COLO829 (cell line): ENCODE measurements at places on chromosomes 6 and 20.

DNA sequence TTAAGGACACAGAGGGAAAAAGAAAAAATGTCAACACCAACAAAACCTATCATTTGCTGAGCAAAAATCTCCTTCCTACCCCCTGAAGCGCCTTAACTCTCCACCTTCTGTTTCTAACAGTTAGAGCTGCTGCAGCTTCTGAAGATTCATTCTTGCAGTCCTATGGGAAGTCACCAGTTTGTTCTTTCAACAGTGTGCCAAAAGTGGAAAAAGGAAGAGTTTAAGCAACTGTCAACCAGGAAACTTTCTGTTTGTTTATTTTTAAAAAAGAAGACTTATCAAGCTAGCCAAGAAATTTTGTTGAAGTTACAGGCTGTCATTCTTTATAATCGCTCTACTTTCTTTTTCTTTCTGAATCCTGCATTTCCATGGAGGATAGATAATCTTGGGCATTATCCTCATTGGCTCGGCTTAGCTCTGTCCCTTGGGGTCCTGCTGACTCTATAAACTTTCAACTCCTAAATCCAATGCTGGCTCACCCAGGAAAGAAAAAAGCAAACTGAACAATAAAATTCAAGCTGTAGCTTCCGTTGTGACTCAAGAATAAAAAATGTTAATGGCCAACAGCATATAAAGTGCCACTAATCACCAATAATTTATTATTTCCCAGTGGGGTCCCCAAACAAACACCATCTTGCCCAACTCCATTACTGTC lies 172.8 kb upstream of the CITED2 start:
- no peak for DNase-seq

DNA sequence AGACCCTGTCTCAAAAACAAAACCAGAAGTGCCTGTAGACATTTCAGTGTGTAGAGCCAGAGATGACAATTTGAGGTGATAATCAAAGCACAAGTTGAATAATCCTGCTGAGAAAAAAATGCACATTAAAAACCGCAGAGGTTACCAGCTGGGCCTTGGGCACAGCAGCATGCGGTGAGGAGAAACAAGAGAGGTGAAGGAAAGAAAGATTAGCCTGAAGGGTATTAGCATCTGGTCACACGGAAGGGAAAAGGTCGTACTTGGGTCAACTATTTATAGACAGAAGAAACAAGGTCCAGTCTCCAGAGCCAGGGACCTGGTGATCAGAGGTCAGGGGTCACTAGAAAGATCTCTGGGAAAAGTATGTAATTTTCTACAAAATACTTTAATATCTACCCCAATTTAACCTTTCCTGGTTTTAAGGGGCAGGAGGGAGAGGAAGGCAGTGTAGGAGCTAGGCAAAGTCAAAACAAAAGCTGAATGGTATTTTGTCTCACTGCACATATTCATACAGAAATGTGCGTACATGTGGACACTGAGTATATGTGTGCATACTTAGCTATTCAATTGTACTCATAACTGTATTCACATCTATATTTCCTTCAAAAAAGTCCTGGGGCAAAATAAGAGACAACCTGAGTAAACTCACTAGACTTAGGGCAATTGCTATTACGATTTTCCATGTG lies 10.1 kb downstream of the MAP7 start:
- DNase-seq = no peak

DNA sequence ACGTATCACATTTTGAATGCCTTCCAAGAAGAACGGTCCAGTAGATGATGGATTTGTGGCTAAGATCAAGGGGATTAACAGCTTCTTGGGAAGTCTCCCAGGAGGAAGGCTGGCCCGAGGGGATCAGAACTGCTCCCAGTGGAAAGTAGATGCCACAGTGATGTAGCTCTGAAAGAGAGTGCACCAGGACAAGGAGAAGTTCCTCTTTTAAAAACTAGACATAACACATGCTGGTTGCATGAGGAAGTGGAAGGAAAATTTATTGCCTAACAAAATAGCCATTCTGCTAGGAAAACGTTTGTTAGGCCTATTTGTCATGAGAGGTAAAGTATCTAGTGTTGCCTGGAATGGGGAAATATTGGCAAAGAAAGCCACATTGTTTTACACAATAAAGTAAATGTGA lies 87.8 kb downstream of the CDH26 start:
- DNase-seq = no peak

- DNase-seq = no peak
These were observed 215.3 kb upstream of the LRFN2 start for GRCh38 chr6:40802481-40802880.

DNA sequence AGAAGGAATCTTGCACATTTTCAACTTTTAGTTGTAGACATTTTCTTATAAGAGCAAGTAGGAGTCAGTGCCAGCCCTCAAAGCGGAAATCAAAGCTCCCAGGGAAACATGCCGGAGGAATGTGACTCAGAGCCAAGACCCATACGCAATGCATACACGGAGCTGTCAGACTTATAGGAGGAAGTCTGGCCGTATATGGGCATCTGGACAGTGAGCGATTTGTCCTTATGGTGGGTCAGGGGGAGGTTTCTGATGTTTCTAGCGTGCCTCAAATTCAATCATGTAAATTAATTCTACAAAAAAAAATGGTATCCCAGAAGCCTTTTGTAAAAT lies 3.6 kb upstream of the CCN2 start:
- peak; percentile 63 for DNase-seq

GRCh38 chr6:142764311-142764710 lies 180.7 kb downstream of the HIVEP2 start:
- DNase-seq = no peak

DNA sequence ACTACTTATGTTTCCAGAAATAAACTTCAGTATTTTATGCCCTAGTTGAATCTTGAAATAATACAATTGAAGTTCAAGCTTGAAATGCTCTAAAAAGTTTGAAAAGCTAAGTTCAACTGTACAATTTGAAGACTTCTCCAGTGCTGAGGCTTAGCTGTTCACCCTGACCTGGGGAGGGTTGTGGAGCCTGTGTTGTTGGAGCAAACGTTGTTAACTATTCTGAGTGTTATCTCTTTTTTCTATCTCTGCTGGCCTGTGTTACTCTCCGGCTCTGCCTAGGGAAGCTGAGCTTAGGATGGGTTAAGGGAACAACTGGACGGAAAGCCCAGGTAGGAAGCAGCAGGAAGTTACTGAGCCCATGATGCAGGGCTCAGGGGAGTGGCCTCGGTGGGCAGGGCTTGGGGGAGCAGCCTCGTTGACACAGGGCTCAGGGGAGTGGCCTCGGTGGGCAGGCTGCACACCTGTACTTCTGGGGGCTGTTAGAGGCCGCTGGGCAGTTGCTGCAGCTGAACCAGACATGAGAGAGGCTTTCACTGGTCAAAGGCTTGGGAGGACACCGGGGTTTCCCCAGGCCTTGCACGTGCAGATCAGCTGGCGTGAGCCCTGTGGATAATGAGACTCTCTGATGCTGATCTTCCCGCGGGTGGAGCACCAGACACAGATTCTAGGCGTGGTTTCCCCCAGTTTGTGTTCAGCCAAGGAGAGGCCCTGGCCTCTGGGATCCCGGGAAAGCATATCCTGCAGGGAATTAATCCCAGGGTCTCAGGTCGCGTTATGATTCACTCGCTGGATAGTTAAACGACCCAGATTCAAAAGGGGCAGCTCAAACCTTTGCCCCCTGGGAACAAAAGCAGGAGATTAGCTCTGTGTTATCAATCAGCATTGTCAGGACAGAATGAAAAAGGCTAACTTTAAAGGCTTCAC lies 58.9 kb downstream of the ERMARD start:
- DNase-seq = no peak

GRCh38 chr6:158047563-158048323 lies 66.1 kb downstream of the SYNJ2 start:
- DNase-seq = no peak

GRCh38 chr6:85394853-85395538 lies 54.9 kb upstream of the NT5E start:
- DNase-seq = no peak

GRCh38 chr6:113976806-113977205 lies 5.9 kb upstream of the HDAC2 start:
- no peak for DNase-seq

GRCh38 chr6:53301801-53302537 lies 46.8 kb downstream of the ELOVL5 start:
- no peak for DNase-seq

DNA sequence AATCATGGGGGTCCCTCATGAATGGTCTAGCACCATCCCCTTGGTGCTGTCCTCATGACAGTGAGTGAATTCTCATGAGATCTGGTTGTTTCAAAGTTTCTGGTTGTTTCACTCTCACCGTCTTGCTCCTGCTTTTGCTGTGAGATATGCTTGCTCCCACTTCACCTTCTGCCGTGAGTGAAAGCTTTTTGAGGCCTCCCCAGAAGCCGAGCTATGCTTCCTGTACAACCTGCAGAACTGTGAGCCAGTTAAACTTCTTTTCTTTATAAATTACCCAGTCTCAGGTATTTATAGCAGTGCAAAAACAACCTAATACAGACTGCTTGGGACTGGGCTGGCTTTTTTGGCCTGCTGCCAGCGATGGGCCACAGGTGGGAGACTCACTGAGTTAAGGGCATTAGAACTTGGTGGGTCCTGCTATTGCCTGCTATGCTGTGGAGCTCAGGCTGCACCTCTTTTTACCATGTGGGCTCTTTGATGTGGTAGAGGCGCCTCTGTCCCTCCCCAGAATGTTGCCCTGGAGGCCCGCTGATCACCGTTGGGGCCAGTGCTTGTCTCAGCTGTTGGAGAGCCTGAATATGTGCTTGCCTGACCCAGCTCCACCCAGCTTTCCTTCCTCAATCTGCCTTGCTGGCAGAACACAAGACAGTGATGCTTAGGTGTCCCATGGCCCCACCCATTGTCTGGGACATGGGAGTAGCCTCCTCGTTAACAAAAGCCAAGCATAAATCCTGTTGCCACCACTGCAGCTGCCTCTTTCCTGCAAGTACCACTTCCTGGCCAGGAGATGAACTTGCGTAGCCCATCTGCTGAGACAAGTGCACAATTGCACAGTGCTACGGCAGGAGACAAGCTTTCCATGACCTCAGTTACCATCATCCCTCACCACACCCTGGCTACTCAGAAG lies 47.1 kb downstream of the IGF2R start:
- DNase-seq = no peak

DNA sequence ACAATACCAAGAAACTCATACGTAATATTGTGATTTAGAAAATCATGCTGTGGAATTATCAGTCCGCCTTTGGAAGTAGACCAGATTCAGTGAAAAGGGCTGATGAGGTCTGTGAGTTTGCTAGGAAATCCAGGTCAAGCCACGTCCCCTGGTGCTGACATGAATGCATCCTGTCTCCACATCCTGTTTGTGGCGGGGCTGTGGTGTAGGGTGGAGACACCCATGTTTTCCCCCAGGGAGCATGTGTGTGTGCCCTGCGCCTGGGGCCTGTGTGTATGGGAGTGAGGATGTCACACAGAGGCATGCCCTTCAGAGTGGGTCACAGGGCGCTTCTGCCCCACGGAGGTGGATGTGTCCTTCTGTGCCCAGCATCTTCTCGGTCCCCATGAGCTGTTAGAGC lies 109.1 kb downstream of the SASH1 start:
- DNase-seq = no peak

DNA sequence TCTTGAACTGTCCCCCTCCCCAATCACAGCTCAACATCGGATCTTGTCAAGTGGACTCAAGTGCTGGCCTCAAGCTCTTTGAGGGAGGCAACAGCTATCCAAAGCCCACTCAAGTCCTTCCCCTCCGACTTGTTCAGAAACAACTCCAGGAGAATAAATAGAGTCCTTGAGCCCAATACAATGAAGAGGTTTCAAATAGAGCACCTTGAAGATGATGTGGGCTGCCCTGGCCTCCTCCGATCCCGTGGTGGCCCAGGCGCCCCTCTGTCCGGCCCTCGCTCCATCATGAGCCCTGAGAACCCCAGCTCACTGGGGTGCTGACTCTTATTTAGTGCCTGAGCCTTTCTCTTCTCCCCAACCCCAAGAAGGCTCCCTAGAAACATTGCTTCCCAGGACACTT lies 164.3 kb upstream of the PMEPA1 start:
- no peak for DNase-seq

DNA sequence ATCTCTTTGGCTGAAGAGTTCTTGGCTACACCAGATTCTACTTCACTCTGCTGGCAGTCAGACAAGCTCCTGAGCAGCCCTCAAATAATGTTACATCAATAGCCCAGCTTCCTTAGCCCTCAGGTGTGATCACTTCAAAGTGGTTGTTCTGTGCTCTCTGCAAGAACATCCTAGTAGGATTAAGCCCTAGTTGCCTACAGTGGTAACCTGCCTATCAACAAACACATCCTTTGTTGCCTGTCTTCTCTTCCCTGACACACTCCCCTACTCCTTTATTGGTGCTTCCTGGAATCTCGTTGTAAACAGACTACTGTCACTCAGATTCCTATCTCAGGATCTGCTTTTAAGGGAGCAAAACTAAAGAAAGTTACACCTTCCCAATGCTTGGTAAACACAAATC lies 45.1 kb upstream of the TASP1 start:
- DNase-seq = no peak

GRCh38 chr20:14711652-14712051 lies 374.2 kb upstream of the FLRT3 start:
- no peak for DNase-seq

GRCh38 chr6:87723170-87724078 lies 21.4 kb upstream of the AKIRIN2 start:
- DNase-seq = peak; percentile 58

GRCh38 chr20:63282946-63283345 lies 10.0 kb upstream of the COL20A1 start:
- no peak for DNase-seq

GRCh38 chr6:41430875-41431274 lies 95.5 kb downstream of the NCR2 start:
- peak; percentile 80 for DNase-seq

DNA sequence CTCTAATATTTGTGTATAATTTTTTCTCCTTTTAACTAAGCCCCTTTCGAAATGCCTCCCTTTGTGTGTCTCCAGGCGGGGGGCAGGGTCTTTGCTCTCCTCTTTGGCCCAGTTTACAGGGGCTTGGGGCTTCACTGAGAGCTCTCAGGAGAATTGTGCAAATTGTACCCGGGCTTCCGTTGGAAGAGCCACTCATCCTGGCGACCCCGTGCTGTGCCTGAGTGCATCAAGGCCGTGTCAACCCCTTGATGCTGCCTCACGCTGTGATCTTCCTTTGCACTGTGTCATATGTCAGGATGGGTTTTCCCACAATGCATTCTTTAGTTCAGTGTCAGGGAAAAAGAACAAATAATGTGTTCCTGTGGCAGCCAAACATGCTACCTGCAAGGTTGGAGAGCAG lies 118.0 kb upstream of the POU3F2 start:
- DNase-seq = no peak

- DNase-seq = no peak
These were observed 40.5 kb downstream of the SNAP25 start for GRCh38 chr20:10259166-10259565.

- DNase-seq = peak; percentile 83
These were observed 165.9 kb downstream of the SASH1 start for GRCh38 chr6:148508401-148509041.

DNA sequence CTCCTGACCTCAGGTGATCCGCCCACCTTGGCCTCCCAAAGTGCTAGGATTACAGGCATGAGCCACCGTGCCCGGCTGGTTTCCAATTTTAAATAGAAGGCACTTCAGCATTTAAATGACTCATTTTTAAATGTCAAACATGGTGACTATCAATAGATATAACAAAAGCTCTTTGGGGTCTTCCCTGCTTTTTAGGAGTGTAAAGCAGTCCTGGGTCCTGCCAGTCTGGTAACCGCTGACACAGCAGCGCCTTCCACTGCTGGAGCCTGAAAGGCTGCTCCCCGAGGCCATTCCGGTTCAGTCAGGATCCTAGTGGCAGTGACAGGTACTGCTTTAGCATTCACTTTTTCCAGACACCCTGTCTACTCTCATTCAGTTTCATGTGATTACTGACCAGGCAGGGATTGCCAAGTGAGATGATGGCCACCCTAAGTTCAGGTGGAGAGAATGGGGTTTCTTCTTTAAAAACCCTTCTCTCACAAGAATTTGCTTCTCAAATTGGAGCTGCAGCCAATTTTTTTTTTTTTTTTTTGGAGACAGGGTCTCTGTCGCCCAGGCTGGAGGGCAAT lies 5.1 kb downstream of the DIDO1 start:
- DNase-seq = peak; percentile 85
